ENCODE measurements at places on chromosomes 7 and 10.

DNA sequence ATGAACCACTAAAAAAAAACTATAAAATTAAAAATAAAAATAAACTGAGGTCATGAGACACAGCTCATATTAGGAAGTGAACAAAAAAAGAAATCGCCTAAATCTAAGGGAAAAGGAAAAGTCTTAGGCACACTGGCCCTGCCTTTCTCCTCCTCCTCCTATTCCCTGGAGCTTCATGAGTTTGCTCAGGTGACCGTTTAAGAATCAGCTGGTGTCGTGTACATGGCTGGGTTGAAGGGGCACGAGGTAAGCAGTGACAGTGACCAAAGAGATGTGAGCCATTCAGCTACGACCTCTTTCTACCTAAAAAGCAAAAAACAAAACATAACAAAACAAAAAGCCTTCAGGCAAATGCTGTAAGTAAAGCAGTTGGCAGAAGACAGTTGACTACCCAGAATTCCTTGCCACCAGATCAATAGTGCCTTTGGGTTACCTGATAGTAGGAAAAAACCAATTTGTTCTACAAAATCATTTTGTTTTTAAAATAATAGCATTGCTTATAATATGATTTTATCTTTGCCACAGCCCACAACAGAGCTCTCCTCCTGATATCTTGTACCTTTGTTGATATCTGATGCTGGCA lies 135.4 kb downstream of the DOCK4 start:
- DNase-seq: no peak

GRCh38 chr7:157384301-157384700 lies 47.5 kb downstream of the DNAJB6 start:
- DNase-seq: no peak

DNA sequence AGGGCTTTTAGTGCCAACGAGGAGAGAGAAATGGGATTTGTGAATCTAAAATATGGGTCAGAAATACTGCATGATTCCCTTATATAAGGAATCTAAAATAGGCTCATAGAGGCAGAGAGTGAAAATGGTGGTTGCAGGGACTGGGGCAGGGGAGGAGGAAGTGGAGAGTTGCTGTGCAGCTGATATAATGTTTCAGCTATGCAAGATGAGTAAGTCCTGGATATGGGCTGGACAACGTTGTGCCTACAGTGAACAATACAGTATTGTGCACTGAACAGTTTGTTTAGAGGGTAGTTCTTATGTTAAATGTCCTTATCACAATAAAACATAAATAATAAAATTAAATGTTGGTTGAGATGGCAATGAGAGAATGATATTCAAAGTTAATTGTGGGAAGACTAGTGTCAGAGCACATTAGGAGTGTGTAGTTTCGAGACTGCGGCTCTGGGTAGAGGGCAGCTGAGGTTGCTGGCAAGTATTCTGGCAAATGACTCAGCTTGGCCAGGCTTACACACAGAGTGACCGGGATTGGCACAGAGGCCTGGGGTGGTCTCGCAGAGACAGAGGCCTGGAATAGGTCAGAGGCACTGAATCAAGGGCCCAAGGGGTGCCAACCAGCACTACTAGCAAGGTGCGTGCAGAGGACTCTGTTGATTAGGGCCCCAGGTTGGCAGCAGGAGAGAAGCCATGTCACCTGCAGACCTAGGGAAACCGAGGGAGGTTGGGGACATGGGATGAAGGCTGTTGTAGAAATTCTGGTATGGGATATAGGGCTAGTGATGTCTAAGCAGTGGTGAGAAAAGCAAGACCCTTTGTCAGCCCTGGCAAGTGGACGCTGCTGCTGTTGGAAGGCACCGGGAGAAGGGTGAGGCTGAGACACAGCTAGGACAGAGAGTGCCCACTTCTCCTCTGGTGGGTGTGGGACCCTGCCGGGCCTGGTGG lies 2.8 kb upstream of the DEPP1 start:
- no peak for DNase-seq

GRCh38 chr10:12839941-12840611 lies 161.4 kb downstream of the CCDC3 start:
- DNase-seq: no peak

- peak; percentile 54 for DNase-seq
Measured at GRCh38 chr7:1412322-1413261, 46.7 kb downstream of the MICALL2 start.

DNA sequence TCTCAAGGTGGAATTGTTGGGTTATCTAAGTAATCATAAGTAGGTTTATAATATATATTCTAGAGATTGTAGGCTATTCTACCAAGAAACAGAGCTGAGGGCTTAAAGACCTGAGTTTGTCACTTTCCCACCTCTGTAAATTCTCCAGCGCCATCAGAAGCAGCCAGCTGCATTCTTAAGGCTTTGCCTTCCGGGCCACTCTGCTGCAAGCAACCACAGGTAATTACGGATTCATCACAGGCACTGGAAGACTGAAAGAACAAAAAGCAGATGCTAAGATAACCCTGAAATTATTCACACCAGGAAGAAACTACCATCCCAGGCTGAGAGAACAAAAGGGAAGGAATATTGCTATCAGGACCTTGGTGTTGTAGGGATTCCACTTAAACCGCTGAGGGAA lies 137.8 kb upstream of the JCAD start:
- no peak for DNase-seq

- DNase-seq: peak; percentile 4
Measured at GRCh38 chr7:16587790-16588189, 57.8 kb downstream of the ANKMY2 start.

DNA sequence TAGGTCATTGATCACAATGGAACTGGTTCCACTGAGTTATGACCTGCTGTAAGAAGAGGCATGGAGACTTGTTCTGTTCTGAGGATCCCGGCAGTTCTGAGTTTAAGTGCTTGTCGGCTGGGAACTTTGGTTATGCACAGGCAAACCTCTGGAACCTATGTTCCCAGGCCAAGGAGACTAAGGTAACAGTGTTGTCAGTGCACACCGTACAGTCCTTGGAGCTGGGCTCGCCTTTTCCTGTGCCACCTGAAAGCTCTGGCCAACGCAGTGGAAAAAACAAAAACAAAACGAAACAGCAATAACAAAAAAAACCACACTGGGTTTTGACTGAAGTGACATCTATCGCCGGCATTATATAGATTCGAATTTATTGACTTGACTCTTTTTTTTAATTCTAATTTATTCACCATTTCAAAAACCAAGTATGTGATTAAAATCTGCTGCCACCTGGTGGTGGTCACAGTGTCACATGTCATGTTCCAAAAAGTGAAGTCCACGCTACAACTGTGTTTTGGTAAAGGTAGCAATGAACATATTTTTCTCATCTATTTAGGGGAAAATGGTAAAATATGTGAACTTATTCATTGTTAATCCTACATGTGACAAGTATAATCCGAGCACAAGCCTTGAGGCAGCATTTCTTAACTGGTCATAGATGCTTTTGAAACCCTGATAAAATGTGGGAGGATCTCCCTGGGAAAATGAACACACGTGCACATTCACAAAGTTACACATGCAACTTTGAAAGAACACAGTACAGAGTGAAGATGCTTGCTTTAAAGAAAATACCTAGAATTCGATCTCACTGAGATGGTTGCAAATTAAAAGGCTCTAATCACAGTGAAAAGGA lies 113.8 kb upstream of the PPP2R2D start:
- DNase-seq: peak; percentile 1

DNA sequence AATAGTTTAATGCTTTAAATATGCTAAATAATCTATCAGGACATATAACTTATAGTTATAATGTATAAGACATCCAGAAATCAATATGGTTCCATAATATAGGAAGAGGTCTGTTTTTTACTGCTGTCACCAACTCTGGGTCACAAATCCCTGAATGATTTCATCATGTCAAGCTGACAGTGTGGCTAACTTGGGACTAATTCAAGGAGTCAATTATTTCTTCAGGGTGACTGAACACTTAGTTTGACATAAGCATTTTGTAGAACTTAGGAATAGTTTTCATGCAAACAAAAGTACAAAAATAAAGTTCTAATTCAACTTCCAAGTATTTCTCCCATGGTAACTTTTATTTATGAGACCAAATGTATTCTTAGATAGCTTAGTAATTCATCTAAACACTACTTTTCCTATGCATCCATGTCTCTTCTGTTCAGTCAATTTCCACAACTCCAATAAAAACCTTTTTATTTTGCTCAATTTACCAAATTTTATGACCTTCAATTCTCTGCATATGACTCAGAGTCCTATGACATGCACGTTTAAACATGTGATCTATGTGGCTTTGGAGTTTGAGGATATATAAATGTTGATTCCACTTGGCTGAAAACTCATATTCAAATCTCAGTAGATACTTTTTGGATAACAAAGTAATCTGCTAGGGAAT lies 40.3 kb upstream of the GNAT3 start:
- no peak for DNase-seq

- DNase-seq: no peak
Measured at GRCh38 chr7:107660381-107661080, at the start of gene SLC26A4. TSS of gene SLC26A4 (plus strand) at chr7:107660828. CDS start at chr7:107661642, 814 bp downstream.

- DNase-seq: no peak
Measured at GRCh38 chr10:48554656-48555055, 50.2 kb downstream of the ARHGAP22 start.

- peak; percentile 31 for DNase-seq
Measured at GRCh38 chr7:44891791-44892190, 6.5 kb upstream of the PURB start.

DNA sequence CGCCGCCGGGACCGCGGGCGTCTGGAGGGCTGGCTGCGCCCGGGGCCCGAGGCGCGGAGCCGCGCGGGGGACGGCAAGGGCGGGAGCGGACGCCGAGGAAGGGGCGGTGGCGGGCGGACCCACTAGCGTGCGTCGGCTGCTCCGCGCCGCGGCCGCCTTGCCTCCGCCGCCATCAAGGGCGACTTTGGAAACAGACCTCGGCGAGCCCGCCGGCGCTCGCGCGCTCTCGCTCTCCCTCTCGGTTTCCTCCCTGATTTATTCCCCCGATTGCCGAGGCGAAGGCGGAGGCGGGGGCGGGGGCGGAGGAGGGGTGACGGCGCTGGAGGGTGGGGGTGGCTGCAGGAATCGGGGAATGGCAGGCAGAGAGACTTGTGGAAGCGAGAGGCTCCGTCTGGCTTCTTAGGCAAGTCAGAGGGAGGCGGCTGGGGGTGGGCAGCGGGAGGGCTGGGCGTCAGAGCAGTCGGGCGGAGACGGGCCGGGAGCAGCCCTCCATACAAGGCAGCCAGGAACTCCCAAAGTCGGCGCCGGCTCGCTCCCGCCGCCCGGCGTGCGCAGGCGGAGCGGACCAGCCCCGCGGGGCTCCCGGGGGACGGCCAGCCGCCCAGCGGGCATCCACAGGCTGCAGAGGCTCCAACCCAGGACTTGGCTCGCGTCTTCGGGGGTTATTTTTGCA lies at the start of gene CACNA2D1:
TSS of gene CACNA2D1 (minus strand) at position 231 of the 673 bp plus-strand sequence.
- DNase-seq: no peak

GRCh38 chr7:122010116-122010515 lies 133.9 kb downstream of the AASS start:
- DNase-seq: no peak

DNA sequence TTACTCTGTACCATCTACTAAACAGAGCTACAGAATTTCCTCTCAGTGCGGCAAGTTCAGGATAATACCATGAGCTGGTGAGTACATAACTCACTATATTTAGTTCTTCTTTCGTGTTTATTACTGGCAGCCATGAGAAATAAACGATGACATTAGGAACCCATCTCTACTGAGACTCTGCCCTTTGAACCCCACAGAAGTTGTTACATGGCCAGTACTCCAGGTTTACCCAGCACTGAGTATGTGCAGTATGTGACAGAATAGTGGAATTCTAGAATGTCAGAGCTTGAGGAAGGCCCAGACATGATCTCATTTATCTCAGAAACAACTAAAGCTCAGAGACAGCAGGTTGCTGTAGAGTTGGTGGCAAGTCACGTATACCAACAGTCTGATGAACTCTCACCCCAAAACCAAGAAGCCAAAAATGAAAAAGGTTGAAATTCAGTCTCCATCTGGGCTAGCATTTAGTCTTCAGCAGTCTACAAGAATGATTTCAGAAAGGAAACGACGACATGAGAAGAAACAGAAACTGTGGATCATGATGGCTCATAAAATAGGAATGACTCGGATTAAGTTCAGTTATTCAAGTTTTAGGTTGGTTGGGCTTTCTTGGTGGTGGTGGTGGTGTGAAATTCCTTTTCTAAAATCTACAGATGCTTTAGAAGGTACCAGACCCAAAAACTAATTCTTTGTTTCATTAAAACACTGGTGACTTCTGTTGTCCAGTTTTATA lies 78.5 kb downstream of the SORBS1 start:
- DNase-seq: no peak

- no peak for DNase-seq
Measured at GRCh38 chr7:122770686-122771335, 68.1 kb upstream of the RNF148 start.

DNA sequence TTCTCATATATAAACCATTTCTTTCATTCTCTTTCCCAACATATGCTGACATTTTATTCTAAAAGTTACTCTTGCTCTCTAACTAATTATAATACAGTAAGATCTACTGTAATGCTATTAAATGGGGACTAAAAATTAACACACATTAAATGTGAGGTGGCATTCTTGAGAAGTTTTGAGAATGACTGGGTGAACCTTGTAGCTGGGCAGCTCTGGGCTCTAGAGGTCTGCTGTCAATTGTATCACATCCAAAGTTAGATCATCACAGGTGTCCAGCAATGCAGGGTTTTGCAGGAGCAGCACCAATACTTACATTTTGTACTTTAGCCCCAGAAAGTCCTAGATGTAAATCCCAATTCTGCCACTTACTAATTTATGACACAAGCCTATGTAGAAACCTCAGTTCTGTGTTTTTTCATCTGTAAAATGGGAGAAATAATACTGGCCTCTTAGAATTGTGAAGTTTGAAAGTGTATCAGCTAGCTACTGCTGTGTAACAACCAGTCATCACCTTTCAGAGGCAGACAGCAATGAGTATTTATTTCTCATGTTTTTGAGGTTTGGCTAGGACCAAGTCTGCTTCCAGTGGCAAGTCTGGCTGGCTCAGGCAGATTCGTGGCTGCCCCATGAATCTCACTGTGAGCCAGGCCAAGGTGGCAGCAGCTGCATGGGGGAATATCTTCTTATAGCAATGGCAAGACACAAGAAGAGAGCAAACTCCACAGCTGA lies 79.6 kb upstream of the EMX2 start:
- DNase-seq: no peak

GRCh38 chr7:131829947-131830558 lies 273.6 kb upstream of the PODXL start:
- no peak for DNase-seq

DNA sequence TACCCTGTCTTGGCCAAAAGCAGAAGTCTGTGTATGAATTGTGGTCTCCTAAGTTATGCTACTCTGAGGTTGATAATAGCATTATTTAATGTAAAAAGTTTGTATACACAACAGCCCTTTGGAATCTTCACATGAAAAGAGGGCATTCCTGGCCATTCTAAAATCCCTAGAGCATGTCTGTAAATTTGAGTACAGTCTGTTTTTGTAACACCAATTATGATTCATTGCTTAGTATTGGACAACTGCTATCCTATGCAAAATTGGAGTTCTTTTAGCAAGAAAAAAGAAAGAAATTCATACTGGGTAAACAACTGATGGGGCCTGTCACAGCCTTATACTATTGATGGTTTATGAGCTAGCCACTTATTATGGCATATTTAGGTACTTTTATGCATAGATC lies 10.2 kb downstream of the CUTC start:
- DNase-seq: no peak

DNA sequence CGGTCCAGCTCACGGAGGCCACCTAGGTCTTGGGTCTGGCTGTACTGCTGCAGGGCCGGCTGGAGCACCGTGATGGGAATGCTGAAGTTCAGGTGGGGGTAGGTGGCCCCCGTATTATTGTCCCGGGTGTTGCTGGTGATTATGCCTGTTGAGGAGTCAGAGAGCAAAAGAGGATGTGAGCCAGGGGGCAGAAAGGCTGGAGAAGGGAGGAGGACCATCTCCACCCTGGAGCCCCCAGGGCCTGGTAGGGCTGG lies 6.6 kb downstream of the TYSND1 start:
- no peak for DNase-seq

Data from cerebellar nuclear complex (tissue), 1 donor.